ENCODE measurements at places on chromosomes 2 and 18.

DNA sequence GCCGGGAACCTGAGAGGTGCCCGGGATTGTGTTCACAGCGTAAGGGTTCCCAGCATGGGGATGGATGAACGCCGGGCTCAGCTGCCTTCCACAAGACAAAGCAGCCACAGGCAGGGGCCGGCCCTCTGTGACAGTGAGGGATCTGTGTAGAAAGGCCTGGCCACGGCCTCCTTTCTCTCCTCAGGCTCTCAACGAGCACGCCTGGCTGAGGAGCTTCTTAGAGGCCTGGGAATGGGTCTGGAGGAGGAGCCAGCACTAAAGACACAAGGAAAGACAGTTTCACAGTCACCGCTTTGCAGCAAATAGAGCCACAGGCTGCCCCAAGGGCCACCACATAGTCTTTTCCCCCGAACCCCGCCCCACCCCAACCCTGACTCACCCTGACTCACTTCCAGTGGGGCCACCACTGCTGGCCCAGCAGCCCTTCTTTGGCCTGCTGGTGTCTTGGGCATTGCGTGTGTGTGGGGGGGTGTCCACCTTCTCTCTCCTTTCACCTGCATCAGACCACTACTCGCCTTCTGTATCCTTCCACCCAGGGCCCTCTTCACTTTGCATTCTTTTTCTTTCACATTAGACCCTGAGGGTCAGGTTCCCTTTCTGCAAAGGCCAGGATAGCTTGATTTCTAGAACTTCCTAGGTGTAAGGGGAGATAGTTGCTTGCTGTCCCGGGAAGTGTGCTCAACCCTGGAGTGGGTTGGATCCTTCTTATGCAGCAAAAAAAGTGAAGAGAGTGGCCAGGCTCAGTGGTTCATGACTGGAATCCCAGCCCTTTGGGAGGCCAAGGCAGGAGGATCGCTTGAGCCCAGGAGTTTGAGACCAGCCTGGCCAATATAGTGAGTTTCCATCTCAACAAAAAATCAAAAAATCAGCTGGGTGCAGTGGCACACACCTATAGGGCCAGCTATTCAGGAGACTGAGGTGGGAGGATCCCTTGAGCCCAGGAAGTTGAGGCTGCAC is 19.3 kb upstream of the HPCAL1 start:
- DNase-seq = no peak

GRCh38 chr2:239496700-239497099 is 95.9 kb upstream of the HDAC4 start:
- DNase-seq = no peak

DNA sequence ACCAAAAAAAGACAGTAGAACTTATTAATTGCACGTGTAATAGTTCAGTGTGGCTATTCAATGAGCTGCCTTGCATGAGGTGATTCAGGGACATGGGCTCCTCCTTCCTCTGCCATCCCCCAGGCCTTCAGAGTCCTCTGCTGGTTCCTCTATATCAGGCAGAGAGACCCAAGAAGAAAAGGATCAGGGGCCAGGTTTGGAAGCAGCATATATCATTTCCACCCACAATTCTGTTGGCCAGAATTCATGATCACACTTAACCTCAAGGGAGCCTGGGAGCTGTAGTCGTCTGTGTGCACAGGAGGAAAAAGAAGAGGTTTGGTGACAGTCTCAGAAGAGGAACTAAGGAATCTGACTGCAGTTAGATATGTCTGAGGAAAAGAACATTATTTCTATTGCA is 114.0 kb upstream of the GLS start:
- DNase-seq = no peak

DNA sequence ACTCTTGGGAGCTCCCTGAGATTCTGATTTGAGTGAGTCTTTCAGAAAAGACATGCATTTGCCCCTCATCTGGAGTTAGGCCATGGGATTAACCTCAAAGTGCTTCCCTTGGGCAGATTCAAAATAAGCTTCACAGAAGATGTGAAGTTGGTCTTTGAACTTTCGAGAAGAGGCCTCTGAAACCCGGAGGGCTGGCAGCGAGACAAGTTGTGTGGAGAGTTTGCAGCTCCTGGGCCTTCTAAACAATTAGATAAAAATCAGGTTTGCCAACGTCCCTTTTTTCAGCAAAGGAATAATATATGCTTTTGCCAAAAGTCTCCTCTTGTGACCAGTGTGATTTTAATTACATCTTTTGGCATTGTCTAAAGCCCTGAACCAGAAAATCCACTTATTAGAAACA is 489.7 kb downstream of the SOX11 start:
- no peak for DNase-seq

- no peak for DNase-seq
These were observed 3.0 kb upstream of the FOSL2 start for GRCh38 chr2:28389399-28390240.

GRCh38 chr2:219675221-219675620 is 47.8 kb downstream of the SLC4A3 start:
- no peak for DNase-seq

DNA sequence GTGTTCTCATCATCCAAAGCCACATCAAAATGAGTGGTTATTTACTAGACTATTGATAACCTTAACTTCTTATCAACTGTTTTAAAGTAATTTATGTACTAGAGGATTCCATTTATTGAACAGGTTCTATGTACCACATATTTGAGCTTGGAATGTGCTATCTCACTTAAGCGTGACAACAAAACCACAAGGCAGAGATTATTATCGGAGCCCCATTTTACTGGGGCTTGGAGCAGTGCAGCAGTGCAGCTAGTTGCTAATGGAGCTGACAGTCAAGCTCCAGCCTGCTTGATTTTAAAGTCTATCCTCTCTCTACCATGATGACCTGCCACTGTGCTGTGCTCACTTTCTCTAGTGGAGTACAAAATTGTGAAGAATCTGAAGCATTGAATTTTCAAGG is 24.6 kb downstream of the GCG start:
- no peak for DNase-seq
